ENCODE measurements at places on chromosomes 7 and 10.

DNA sequence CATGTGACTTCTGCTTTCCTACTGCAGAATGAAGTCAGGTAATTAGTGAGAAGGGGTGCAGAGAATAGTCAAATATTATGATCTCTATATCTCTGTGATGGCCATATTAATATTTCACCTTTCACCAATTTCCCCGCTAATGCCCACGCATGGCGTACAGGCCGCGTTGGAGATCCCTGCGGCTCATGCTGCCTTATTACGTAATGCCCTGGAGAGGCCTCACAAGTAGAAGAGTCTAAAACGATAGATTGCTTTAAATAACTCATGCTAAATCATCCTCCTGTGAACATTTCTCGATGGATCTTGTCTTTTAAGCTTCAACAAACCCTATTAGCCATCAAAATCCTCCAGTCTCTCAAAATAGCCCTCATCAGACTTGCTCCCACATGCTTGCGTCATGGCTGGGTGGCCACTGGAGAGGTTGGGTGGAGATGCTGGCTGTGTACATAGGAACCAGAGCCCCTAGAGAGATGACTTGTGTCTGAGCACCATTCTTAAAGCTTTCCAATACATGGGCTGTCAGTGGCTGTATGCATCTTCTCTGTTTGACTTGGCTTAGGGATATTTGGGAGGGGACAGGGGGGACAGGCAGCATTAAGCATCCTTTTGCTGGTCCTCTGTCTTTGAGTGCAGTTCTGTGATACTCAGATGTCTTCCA lies 79.5 kb upstream of the INSYN2A start:
- no peak for DNase-seq

DNA sequence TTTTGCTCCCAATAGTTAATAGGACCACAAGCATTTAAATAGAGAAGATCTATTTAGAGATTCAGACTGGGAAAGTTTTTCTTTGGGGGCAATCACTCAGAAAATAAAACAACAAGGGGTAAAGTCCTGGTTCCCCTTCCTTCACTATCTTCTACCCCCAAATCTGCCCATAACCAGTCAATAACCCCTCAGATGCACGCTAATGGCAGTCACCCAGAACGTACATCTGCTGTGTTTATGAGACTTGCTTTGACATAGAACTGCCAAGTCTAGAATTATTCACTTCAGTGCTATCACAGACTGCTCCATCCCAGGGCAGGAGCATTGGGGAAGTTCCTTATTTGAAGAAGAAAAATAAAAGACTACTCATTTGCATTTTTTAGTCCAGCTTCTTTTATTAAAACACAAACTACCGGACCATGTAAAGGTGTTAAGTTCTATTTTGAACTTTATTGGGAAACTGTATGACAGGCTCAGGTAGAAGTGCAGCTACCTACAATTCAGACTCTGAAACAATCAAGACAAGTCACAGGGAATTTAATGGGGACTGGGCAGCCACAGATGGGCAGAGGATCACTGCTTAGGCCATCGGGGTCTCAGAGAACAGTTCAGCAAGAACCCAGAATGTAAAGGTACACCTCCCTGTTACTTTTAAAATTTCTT lies 38.4 kb downstream of the ANK3 start:
- DNase-seq = no peak

GRCh38 chr7:72292794-72293193 lies 119.3 kb downstream of the CALN1 start:
- DNase-seq = no peak

- no peak for DNase-seq
Observed at GRCh38 chr7:76386691-76387260, 22.7 kb downstream of the SSC4D start.

DNA sequence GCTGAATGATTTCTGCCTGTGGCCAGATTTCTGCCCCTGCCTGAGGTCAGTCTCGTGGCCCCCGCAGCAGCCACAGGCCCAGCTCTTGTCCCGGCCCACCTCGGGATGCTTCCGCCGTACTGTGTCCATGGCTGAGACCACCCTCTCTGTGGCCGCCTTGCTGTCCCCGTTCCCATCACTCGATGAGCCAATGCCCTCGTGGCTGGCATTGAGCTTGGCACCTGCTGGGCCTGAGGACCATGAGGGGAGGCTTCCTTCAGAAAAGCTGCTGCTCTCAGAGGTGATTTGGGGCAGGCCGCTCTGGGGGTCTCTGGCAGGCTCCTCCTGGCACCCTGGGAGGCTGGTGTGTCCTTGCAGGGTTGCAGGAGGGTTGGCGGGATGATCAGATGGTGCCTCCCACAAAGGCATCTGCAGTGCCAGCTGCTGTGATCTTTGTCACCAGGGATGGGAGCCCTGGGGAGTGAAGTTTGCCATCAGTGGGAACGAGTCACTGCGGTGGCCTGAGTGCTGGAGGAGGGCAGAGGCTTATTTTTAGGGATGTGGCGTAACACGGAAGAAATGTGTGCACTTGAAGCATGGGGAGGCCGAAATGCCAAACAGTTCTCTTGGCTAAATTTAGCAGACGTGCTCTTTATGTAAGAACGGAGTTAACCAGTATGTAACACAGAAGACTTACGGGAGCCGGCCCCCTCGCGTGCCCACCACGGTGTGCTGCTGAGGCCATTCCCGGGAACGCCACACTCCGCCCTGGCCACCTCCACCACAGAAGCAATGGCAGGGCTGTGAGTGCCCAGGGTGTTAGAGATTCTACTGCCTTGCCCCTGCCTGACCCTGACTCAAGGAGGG lies 47.7 kb downstream of the VIPR2 start:
- DNase-seq = no peak

DNA sequence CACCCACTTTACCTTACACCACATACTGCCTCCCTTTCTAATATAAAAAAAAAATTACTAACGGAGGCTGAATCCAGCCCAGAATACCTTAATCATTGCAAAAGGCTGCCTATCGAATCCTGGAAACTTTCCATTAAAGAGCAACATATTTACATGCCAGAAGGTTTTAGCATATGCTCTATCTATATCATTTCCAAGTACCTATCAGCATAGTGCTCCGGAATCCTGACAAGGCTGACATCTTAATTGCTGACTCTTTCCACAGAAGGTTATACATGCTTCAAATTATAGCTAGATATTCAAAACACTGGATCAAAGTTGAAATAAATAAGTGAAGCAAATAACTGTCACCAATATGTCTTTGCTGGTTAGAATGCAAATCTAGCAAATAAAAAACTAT lies 170.9 kb upstream of the CDK1 start:
- no peak for DNase-seq

DNA sequence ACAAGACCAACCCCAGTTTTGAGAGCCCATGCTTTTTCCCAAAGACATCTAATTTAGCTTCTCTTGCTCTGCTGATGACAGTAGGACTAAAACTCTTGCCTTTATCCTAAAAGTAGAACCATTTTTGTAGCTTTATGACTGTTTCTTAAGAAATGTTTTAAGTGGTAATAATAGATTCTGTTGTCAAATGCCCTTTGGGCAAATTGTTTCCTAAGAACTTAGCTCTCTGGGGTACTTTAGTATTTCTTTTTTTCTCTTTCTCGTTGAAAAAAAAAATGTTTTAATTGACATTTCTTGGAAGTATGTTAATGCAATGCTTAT lies 157.4 kb downstream of the ARID5B start:
- DNase-seq = no peak

GRCh38 chr10:84097787-84098353 lies 41.4 kb upstream of the GHITM start:
- DNase-seq = no peak

DNA sequence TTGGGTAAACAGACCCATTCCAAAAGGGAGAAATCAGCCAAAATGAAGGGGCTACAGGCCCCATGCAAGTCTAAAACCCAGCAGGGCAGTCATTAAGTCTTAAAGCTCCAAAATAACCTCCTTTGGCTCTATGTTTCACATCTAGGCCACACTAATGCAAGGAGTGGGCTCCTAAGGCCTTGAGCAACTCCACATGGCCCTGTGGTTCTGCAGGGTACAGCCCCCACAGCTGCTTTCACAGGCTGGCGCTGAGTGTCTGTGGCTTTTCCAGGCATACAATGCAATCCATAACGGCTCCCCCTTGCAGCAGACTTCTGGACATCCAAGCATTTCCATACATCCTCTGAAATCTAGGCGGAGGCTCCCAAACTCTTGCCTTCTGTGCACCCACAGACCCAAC lies 9.0 kb downstream of the TMEM243 start:
- DNase-seq = no peak

- DNase-seq = no peak
Observed at GRCh38 chr10:102476466-102477141, 25.3 kb upstream of the C10orf95 start.

- no peak for DNase-seq
Observed at GRCh38 chr7:112134039-112134438, 72.2 kb downstream of the DOCK4 start.

DNA sequence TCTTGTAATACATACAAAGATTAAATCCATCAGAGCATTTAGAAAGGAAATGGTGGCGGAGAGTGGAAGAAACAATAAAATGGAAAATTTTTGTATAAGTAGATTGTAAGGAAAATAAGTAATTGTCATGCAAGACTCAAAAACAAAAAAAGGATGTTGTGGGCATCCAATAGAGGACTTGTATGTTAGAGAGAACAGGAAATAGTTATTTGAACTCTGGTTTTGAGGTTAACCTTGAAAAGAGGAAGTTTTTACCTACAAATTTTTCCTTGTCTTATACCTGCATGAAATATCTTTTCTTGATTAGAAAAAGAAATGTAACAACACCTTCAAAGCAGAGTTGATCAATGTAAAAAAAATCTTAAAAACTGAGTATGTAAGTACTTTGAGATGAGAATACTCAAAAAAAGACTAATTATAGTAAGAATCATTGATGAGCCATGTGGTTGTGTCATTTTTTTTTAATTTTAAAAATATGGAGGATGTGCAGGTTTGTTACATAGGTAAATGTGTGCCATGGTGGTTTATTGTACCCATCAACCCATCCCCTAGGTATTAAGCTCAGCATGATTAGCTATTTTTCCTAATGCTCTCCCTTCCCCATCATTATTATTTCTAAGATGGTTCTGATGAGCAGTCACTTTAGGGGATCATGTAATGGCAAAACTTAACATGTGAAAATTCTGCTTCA lies 11.9 kb downstream of the TMEM106B start:
- no peak for DNase-seq

GRCh38 chr7:44348851-44349781 lies 23.7 kb upstream of the CAMK2B start:
- DNase-seq = no peak

- DNase-seq = peak; percentile 32
Observed at GRCh38 chr10:5659702-5660528, 6.5 kb downstream of the ASB13 start.

DNA sequence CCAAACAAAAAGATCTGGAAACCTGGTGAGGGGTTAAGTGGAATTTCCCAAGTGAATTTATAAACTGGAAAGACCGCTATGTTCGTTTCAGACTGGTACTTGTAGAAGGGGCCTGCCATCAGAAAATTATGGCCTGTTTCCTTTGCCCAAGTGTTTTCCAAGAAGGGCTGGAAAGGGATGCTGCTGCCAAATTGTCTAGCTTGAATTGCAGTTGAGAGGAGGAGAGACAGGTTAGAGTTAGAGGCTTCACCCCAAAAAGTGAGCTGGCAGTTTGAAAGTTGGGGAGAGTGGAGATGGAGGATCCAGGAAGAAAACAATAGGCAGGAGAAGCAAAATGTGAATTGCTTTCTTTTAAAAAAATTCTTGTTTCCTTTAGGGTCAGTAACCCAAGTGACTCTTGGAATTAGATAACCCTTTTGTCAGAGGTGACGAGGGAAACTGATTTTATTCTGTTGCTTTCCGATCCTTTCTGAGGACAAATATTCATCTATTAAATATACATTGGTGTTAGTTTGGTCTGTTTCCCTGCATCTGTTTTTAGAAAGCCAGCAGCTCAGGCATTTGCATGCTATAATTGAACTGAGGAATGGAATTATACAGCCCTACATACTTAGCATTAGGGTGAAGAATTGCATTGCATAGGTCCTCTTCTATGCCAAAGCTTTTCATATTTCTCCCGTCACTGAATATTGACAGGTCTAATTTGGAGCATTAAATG lies 82.5 kb upstream of the PRR15 start:
- DNase-seq = no peak

GRCh38 chr7:25804154-25804553 lies 347.8 kb upstream of the NFE2L3 start:
- no peak for DNase-seq

Measured in activated CD4-positive, alpha-beta T cell treated with anti-CD3 and anti-CD28 coated beads for 48 hours (primary cell).